Activated naive CD4-positive, alpha-beta T cell treated with anti-CD3 and anti-CD28 coated beads, Interleukin-2, amount 10 ng/mL, durations not matched to agents 7 days and 5 days (primary cell): ENCODE measurements at places on chromosomes 5 and 9.

DNA sequence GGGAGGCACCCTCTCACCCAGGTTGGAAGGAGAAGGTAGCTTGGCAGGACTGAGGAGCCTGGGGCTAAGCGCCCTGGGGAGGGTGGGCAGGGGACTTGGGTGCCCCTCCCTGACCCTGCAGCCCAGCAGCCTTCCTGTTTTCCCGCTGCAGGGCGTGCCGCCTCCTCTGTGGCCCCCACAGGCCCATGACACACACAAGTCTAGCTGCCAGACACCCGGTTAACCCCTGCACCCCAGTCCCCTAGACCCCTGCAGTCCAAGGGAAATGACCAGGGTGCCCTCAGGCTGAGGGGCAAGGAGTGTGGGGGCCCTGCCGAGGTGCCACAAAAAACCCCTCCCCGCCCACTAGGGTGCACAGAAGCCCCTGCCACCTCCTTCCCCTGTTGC lies 33.0 kb downstream of the GOLGA2 start:
- H3K27ac ChIP-seq = no peak overlapping the region
- no peaks in the 10 kb centered on the region for H3K36me3 ChIP-seq
- H3K4me3 ChIP-seq = no peak overlapping the region
- DNase-seq = no peak

DNA sequence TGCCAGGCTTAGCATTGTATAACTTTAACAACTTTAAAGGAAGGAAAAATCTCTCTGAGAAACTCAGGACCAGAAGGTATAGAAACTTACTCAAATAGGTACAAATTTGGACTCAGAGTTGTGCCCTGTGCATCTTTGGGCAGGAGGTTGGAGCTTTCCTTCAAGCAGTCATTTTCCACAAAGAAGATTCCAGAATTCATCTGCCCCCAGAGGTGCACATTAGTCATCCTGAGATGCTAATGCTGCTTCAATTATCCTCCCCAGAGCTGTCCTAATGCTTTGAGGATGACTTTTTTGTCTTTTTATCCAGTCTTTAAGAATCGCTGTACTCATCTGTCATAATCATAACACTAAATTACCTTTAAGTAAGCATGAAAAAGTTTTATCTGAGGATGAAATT lies 243.0 kb upstream of the WWC1 start:
- H3K36me3 ChIP-seq = no peaks in the 10 kb centered on the region
- H3K27me3 ChIP-seq = no peaks in the 10 kb centered on the region
- H3K4me3 ChIP-seq = no peak overlapping the region
- H3K27ac ChIP-seq = no peak overlapping the region

GRCh38 chr5:33834334-33834733 lies 57.5 kb downstream of the ADAMTS12 start:
- no peak overlapping the region for H3K4me3 ChIP-seq
- H3K36me3 ChIP-seq = no peaks in the 10 kb centered on the region
- peaks cover 7% of the 10 kb centered on the region for H3K4me1 ChIP-seq
- no peak for DNase-seq
- H3K27me3 ChIP-seq = peaks cover 10% of the 10 kb centered on the region

GRCh38 chr5:39167141-39167971 lies 52.0 kb downstream of the FYB1 start:
- H3K4me1 ChIP-seq = peaks cover 84% of the 10 kb centered on the region
- peak overlapping the region; percentile 0 for H3K4me3 ChIP-seq
- no peak for DNase-seq

DNA sequence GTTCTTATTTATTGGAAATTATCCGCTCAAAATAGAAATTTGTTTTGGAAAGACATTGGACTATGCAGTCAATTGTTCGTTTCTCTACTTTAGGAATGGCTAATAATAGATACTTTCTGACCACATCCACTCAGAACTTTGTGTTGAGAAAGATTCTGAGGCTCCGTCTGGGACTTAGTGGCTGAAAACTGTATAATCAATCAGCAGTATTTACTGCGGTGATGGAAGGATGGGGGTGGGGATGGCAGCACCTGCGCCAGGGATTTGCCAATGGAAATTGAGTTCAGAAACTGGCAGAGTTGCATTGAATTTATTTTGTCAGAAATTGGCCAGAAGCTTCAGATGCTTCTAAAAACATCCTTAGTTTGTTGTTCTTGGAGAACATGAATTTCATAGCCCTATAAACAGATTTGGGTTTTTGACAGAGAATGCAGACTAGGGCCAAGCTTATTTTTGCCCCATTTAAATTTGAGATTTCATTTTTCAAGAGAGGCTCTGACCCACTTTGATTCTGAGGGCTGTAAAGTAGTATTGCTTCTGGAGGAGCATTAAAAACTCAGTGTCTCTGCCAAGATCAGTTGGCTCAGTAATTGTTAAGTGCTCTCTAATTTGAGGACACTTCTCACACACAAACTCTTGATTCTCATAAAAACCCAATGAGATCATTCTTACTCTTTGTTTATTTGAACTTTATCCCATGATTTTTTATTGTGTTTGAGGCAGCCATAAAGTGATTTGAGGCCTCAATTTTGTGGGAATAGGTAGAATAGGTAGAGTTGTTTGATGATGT lies 215.1 kb downstream of the CD180 start:
- DNase-seq = no peak
- H3K4me3 ChIP-seq = no peak overlapping the region
- H3K4me1 ChIP-seq = peaks cover 4% of the 10 kb centered on the region
- peaks cover 9% of the 10 kb centered on the region for H3K27me3 ChIP-seq

DNA sequence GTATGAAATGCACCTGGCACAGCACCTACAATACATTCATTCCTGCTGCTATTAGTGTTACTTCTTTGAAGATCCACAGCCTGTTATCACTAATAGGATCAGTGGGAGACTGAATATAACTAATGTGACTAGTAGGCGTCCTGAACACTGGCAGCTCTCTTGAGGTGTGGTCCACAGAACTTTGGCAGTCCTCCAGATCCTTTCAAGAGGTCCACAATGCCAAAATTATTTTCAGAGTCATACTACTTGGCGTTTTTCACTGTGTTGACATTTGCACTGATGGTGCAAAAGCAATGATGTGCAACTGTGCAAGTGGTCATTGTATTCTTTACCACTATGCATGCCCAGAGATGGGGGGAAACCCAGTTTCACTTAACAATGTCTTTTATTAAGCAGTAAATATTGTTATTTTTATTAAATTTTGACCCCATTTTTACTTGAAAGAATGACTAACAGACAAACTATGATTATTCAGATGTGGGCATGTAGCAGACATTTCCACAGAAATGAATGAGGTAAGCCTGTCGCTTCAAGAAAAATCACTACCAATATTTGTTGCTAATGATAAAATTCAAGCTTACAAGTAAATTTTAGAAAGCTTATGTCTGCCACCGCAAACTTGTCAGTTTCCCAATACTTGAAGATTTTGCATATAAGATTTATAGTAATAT lies 48.9 kb downstream of the ADRB2 start:
- peaks cover 23% of the 10 kb centered on the region for H3K27me3 ChIP-seq
- no peaks in the 10 kb centered on the region for H3K36me3 ChIP-seq
- no peak overlapping the region for H3K4me3 ChIP-seq
- no peaks in the 10 kb centered on the region for H3K4me1 ChIP-seq
- H3K27ac ChIP-seq = no peak overlapping the region

DNA sequence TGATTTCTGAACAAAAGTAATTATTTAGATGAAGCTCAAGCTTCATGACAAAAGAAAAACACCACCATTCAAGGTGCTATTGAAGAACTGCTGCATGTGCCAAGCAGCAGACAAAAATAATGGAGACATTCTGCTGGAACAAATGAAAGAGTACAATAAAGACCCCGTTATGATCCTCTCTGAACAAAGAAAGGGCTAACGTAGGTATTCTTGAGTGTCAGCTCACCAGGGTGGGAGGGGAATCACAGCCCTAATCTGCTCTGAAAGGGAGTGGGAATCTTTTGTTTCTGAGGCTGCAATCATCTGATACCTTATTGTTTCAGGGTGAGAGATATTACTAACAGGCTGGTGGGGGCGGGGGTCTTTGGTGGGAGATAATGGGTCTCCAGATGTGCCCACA lies 15.4 kb downstream of the CEMIP2 start:
- H3K36me3 ChIP-seq = peaks cover 27% of the 10 kb centered on the region
- no peaks in the 10 kb centered on the region for H3K27me3 ChIP-seq
- no peak for DNase-seq
- H3K4me3 ChIP-seq = no peak overlapping the region
- H3K27ac ChIP-seq = no peak overlapping the region

DNA sequence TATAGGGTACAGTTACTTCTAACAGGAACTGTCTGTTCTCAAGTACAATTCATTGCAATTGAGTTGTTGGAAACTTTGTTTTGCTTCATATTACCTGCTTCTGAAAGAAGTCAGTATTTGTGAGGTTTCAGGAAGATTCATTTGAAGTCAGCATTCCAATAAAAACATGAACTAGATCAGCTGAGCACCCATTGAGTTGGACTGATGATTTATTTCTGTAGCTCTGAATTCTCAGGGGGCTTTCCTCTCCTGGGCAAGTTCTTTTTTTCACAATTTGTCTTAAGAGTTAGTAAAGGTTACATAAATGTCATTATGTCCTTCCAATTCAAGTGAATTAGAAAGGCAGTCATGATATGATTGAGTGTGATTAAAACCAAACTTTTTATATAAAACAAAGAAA lies 16.2 kb upstream of the KIF2A start:
- H3K36me3 ChIP-seq = peaks cover 39% of the 10 kb centered on the region
- no peak overlapping the region for H3K27ac ChIP-seq
- no peak for DNase-seq
- peaks cover 71% of the 10 kb centered on the region for H3K4me1 ChIP-seq

GRCh38 chr9:126366366-126367011 lies 39.9 kb downstream of the MVB12B start:
- no peak for DNase-seq
- no peak overlapping the region for H3K4me3 ChIP-seq
- peaks cover 9% of the 10 kb centered on the region for H3K27me3 ChIP-seq
- H3K4me1 ChIP-seq = no peaks in the 10 kb centered on the region
